ENCODE measurements at places on chromosomes 1 and 21. TPM values are rescaled to one million over a fixed set of nuclear protein-coding genes. Genes with fewer than 3 reads are reported as not detected.

GRCh38 chr1:6984536-6984935, 199.3 kb downstream of the CAMTA1 start:
- no peak overlapping the region for H3K27ac ChIP-seq
- H3K4me1 ChIP-seq = no peaks in the 10 kb centered on the region
- no peaks in the 10 kb centered on the region for H3K36me3 ChIP-seq

- no peak overlapping the region for H3K27ac ChIP-seq
- no peaks in the 10 kb centered on the region for H3K36me3 ChIP-seq
- H3K4me3 ChIP-seq = no peak overlapping the region
- no peak for DNase-seq
- no peaks in the 10 kb centered on the region for H3K4me1 ChIP-seq
- H3K27me3 ChIP-seq = no peaks in the 10 kb centered on the region
These were observed 63.9 kb downstream of the HTR6 start for GRCh38 chr1:19728413-19729145.

DNA sequence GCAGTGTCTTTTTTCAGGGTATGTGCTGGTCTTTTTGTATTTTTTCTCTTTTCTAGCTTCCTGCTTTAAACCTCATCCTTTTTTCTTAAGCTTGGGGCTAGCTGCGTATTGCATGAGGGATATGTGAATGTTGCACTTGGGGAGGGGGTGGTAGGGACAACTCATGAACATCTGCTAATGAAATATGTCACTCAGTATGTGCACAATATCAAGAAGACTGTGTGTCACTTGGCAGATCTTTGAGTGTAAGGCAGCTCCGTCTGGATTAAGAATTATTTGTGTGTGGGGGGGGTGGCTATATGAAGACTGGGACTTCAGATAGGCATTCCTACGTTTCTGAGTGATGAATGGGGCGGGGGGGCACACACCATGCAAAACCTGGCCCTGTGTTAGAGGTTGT, 170.4 kb upstream of the CACNA1E start:
- H3K4me3 ChIP-seq = no peak overlapping the region
- DNase-seq = no peak
- peaks cover 24% of the 10 kb centered on the region for H3K27me3 ChIP-seq
- no peaks in the 10 kb centered on the region for H3K4me1 ChIP-seq
- no peaks in the 10 kb centered on the region for H3K36me3 ChIP-seq

The HIVEP3 gene
- 6.6 TPM for total RNA-seq

The TNFRSF4 gene
- total RNA-seq = 0.49 TPM

The SH2D1B gene
- total RNA-seq = 16.9 TPM

The AADACL4 gene
- total RNA-seq = not detected

The ANKRD35 gene
- not detected for total RNA-seq

The COL16A1 gene
- total RNA-seq = not detected

Measured in naive thymus-derived CD4-positive, alpha-beta T cell (primary cell).